SHP77 (cell line): ENCODE measurements at places on chromosomes 16 and 17.

GRCh38 chr16:50612849-50613198 is 64.6 kb downstream of the NKD1 start:
- DNase-seq = no peak

- DNase-seq = no peak
These were observed 115.0 kb upstream of the SEC14L1 start for GRCh38 chr17:77025781-77026180.

GRCh38 chr17:64028874-64029464 is 8.5 kb upstream of the ICAM2 start:
- DNase-seq = peak; percentile 22

GRCh38 chr16:51834794-51835193 is 683.7 kb upstream of the SALL1 start:
- no peak for DNase-seq

GRCh38 chr16:24149102-24149501 is 107.0 kb upstream of the CACNG3 start:
- DNase-seq = no peak

GRCh38 chr16:88809068-88809675 is 2.6 kb downstream of the APRT start:
- DNase-seq = no peak

GRCh38 chr17:62094175-62094574 is 29.1 kb upstream of the MED13 start:
- no peak for DNase-seq

GRCh38 chr16:30110661-30111060 is 2.7 kb downstream of the GDPD3 start:
- no peak for DNase-seq

- DNase-seq = no peak
These were observed 3.9 kb downstream of the GCGR start for GRCh38 chr17:81807839-81808238.

DNA sequence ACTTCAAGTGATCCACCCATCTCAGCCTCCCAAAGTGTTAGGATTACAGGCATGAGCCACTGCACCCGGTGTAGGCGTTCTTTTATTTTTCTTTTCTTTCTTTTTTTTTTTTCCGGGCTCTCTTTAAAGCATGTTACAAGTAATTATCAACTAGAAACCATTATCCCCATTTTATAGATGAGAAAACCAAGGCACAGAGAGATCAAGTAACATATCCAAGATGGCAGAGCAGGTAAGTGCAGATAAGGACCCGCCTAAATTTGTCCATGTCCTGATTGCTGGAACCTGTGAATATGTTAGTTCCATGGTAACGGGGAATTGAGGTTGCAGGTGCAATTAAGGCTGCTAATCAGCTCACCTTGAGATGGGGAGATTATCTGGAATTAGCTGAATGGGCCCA is 54.4 kb downstream of the MFSD11 start:
- no peak for DNase-seq

DNA sequence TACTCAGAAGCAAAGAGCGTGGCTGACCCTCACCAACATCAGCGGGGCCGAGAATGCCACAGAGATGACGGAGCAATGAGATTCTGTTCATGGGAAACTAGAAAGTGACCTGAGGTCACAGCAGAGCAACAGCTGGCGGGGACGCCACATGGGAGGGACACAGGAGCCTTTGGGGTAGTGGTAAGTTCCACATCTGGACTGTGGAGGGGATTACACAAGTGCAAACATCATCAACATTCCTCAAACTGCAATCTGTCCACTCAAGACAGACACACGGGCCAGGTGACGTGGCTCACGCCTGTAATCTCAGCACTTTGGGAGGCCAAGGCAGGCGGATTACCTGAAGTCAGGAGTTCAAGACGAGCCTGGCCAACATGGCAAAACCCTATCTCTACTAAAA is 11.2 kb downstream of the HAGH start:
- no peak for DNase-seq

DNA sequence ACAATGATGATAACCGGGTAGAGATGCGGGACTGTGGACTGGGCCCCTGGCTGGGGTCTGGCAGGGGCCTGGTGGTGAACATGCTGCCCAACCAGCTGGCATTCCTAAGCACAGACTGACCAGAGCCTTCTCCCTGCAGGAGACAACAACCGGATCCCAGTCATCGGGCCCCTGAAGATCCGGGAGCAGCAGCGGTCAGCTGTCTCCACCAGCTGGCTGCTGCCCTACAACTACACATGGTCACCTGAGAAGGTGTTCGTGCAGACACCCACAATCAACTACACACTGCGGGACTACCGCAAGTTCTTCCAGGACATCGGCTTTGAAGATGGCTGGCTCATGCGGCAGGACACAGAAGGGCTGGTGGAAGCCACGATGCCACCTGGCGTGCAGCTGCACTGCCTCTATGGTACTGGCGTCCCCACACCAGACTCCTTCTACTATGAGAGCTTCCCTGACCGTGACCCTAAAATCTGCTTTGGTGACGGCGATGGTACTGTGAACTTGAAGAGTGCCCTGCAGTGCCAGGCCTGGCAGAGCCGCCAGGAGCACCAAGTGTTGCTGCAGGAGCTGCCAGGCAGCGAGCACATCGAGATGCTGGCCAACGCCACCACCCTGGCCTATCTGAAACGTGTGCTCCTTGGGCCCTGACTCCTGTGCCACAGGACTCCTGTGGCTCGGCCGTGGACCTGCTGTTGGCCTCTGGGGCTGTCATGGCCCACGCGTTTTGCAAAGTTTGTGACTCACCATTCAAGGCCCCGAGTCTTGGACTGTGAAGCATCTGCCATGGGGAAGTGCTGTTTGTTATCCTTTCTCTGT is 5.1 kb upstream of the SLC7A6 start:
- DNase-seq = no peak

DNA sequence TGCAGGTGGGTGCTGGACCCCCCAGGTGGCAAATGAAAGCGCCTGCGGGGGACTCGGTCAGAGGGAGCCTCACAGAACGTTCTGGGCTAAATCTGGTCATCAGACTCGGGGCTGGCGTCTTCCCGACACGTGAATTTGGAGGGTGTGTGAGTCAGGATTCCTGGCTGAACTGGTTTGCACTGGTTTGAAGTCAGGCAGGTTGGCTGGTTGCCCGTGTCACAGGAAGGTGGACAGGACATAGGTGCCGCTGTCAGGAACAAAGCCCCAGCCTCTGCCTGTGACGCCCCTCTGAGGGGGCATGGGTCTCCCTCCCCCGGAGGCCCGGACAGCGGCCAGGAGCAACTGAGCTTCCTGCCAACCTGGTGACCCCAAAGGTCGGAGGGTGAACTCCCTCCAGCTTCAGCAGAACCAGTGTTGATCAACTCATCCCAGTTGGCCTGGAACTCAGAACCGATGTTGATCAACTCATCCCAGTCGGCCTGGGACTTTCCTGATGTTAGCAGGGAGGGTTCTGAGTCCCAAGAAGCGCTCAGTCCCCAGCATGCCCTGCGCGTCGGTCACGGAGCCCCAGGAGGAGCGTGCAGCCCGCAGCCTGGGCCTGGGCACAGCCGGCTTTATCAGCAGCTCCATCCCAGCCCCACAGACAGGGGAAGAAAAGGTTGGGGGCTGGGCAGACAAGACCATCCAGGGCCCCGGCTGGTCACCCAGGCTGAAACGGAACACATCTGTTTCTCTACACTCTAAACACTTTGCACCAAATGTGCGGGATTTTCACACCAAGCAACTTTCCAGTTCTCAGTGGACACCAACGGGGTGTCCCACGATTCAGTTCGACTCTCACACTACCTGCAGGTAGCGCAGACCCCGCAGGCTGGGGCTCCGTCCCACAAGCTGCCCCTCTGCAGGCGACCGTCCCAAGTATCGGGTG is 14.4 kb upstream of the METRNL start:
- no peak for DNase-seq

- DNase-seq = no peak
These were observed 145.2 kb downstream of the KATNIP start for GRCh38 chr16:27695161-27695560.

GRCh38 chr17:28524476-28525424 is 18.6 kb downstream of the FOXN1 start:
- no peak for DNase-seq
